ENCODE measurements at places on chromosomes 3 and 15. TPM values are rescaled to one million over a fixed set of nuclear protein-coding genes. Genes with fewer than 3 reads are reported as not detected.

DNA sequence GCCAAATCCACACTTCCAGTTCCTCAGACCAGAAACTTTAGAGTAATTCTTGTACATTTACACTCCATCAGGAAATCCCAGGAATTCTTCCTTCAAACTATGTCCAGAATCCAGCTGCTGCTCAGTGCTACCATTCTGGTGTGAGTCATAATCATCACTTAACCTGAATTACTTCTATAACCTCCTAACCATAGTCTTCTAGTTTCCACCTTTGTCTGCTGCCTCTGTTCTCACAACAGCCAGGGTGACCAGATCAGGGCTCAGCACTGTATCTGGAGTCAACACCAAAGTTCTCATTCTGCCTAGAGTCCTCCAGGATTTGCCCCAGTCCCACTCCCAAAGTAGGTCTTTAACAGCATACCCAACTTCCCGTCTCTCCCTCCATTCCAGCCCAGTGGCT, 3.4 kb downstream of the CLDND1 start:
- no peak for DNase-seq

DNA sequence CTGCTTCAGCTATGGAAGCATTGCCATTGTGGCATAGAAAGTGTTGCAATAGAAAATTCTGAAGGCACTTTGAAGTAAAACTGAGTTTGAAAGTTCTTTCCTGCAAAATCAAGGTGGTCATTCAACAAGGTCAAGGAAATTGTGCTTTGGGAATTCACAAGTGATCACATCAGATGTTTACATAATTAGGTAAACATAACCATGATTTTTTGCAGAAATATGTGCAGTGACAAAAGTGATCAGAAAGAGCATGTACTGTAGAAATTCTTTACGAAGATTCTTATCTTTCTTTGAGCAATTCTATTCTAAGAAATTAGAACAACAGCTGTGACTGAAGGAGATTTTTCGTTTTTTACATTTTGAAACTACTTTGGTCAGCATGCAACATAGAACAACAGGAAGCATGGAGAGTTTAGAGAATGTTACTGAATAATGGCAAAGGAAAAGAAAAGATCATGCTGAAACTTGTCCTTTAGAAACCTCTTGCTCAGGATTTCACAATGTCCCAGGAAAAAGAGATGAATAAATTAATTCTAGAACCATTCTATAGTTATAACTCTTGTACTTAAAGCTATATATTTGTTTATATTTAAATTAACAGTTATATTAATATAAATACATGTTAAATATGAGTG, 643.4 kb upstream of the ARPP21 start:
- DNase-seq = no peak

GRCh38 chr15:73994912-73995622, 551 bp downstream of the PML start:
- DNase-seq = no peak

GRCh38 chr3:159380891-159381290, 579.0 kb downstream of the MFSD1 start:
- DNase-seq = no peak

Gene CTXN2
- total RNA-seq = not detected

DNA sequence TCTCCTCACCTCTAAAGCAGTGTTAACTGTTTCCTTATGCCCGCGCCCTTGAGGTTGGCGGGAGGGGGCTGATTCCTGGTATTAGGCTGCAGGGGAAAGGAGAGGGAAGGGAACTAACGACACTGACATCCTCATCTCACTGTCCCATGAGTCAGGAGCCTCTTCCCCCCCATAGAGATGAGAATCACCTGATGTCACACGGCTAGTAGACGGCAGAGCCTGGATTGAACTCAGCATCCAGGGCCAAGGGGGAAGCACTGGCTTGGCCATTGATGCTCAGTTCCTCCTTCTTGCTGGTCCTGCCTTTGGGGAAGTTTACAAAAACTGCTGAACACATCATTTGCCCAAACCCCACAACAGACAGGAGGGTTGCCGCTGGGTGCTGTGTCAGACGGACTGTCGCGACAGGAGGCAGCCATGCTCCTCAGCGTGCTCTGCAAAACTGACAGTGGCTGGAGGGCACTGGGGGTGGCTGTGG, 38.5 kb downstream of the IDH2 start:
- DNase-seq = no peak

GRCh38 chr3:112042842-112043280, 8.3 kb downstream of the TMPRSS7 start:
- no peak for DNase-seq

DNA sequence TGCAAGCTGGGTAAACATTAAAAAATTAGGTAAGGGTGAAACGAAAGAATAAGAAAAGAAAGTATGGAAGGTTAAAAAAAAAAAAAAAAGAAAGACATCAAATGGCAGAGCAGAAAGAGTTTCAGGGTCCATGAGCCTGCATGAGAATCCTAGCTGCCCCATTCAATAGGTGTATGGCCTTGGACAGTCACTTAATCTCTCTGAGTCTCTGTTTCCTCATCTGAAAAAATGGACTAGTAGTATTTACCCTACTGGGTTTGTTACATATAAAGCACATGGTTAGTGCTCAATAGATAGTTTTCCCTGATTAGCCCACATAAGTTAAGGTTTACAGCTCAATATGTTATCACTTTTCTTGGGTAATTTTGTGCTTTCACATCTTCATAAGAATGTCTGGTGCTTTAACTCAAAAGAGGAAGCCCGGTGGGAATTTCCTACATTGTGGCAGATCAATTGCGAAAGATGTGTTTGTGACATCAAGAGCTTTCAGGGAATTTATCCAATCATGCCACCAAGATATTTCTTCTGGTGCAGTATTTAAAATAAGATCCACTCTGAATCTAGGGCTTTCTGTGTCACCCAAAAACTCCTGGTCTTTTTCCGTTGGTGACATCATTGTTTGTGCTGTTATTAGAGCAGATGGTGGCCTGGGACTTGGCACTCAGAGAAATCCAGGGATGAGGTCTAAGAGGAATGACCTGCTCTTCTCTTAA, 57.2 kb upstream of the UBE2E1 start:
- DNase-seq = no peak

Gene SPINT1
- total RNA-seq = 13.5 TPM

DNA sequence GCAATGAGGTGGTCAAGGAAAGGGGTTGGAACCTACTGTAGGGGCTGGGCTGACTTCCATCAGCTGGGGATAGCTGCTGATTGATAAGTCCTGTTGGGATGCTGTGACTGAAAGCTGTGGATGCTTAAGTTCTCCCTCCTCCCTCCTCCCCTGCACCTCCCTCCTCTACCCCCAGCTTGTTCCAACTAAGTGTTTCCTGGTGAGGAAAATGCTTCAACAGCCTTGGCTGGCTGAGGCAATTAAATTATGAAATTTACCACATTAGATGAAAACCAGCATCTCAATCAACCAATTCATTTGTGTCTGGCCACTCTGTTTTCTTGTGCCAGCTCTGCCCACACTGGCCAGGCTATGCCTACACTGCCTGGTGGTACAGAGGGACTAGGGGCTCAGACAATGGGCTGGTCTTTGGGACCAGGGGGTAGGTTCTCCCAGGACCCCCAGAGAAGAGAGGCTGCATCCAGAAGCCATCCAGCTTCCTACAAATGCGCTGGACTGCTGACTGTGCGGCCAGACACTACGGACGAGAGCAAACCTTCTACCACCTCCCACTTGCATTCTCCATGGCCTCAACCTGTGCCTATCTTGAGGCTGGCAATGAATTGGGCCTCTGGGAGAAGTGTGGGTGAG, 2.5 kb downstream of the KLHL25 start:
- DNase-seq = no peak

DNA sequence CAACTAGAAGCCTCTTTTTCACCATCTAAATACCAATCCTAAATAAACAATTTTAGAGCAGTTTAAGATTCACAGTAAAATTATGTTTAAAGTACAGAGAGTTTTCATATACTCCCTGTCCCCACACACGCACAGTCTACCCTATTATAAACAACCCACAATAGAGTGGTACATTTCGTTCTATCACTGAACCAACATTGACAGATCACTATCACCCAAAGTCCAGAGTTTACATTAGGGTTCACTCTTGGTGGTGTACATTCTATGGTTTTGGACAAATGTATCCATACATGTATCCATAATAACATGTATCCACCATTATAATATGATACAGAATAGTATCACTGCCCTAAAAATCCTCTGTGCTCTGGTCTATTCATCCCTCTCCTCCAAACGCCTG, 89.0 kb downstream of the MLH1 start:
- no peak for DNase-seq

Gene CPN2
- total RNA-seq = not detected

DNA sequence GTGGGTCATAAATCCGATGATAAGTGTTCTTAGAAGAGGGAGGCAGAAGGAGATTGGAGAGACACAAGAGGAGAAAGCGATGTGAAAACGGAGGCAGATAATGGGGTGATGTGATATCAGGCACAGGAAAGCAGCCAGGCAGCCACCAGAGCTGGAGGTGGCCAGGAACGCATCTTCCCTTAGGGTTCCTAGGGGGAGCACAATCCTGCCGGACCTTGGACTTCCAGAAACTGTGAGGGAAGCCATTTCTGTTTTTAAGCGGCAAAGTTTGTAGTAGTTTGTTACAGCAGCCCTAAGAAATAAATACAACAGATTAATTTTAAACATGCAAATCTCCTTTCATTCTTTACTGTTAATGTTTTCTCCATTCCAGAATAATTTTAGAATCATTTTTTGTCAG, 259.9 kb upstream of the TMC3 start:
- no peak for DNase-seq

GRCh38 chr15:43194795-43195194, 9.6 kb downstream of the CCNDBP1 start:
- DNase-seq = no peak

GRCh38 chr15:80778964-80779657, at the start of gene CEMIP:
Gene CEMIP, plus strand, starts transcription at chr15:80779370. Its CDS starts 94,510 bp downstream, at chr15:80873880.
- DNase-seq = no peak
